ENCODE measurements at places on chromosomes 2 and 18.

- no peak for DNase-seq
These were observed 155.3 kb upstream of the ALKAL2 start for GRCh38 chr2:443216-443615.

DNA sequence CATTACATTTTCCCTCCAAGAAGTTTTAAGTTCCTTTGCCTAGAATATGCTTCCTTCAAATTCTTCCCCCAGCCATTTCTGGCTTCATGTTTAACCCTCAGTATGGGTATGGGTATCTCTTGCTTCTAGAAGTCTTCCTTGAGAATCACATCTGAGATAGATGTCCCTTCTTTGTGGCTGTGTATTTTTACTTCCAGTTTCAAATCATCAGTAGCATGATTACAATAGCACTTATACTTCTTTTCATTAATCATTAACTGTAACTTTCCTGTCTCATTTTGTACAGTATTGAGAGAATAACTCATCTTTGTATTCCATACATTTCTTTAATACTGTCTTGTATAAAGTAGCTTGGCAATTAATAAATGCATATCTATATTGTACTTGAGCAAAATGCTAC lies 17.3 kb upstream of the PDE1A start:
- DNase-seq, result no peak

- DNase-seq, result no peak
These were observed 23.1 kb upstream of the ATG16L1 start for GRCh38 chr2:233228376-233228775.

GRCh38 chr2:51717312-51717711 lies 685.4 kb upstream of the NRXN1 start:
- DNase-seq, result no peak

DNA sequence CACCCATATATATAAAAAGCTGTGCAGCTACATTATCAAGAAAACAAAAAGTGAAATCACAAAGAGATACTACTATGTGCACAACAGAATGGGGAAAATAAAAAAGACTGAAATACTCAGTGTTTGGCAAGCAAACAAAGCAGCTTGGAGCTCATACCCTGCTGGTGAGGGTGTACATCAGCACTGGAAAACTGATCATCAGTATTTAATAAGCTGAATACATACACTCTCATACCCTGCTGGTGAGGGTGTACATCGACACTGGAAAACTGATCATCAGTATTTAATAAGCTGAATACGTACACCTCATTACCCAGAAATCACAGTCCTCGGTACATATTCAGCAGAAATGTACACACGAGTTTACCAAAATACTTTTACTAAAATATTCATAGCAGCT lies 220.8 kb downstream of the SPP2 start:
- DNase-seq, result no peak

- DNase-seq, result no peak
These were observed 77.3 kb downstream of the KCTD1 start for GRCh38 chr18:26471027-26471426.

- DNase-seq, result no peak
These were observed 137.5 kb upstream of the CHAC2 start for GRCh38 chr2:53630026-53630606.
